H9 (cell line): ENCODE measurements at places on chromosomes 6 and 20.

GRCh38 chr6:125944434-125944816 is 12.1 kb upstream of the HINT3 start:
- no peaks in the 10 kb centered on the region for H3K4me1 ChIP-seq
- no peak for DNase-seq
- no peak overlapping the region for H3K4me3 ChIP-seq
- H3K27me3 ChIP-seq, result no peaks in the 10 kb centered on the region
- no peaks in the 10 kb centered on the region for H3K36me3 ChIP-seq
- no peak overlapping the region for H3K27ac ChIP-seq

- DNase-seq, result no peak
- no peaks in the 10 kb centered on the region for H3K27me3 ChIP-seq
- no peak overlapping the region for H3K27ac ChIP-seq
- peaks cover 3% of the 10 kb centered on the region; the same call in 1 of the 2 replicates for H3K4me1 ChIP-seq
- no peaks in the 10 kb centered on the region for H3K36me3 ChIP-seq
Measured at GRCh38 chr6:166745801-166746668, 119.0 kb upstream of the RPS6KA2 start.

- DNase-seq, result no peak
- no peak overlapping the region for H3K27ac ChIP-seq
- H3K27me3 ChIP-seq, result no peaks in the 10 kb centered on the region
- H3K4me1 ChIP-seq, result peaks cover 2% of the 10 kb centered on the region; the same call in 1 of the 2 replicates
- H3K4me3 ChIP-seq, result no peak overlapping the region
- H3K36me3 ChIP-seq, result no peaks in the 10 kb centered on the region
Measured at GRCh38 chr6:157280157-157280556, 43.2 kb downstream of the TMEM242 start.

- no peak overlapping the region for H3K4me3 ChIP-seq
- no peaks in the 10 kb centered on the region for H3K36me3 ChIP-seq
- no peaks in the 10 kb centered on the region for H3K27me3 ChIP-seq
- DNase-seq, result no peak
- peaks cover under 1% of the 10 kb centered on the region; the same call in 1 of the 2 replicates for H3K4me1 ChIP-seq
- no peak overlapping the region for H3K27ac ChIP-seq
Measured at GRCh38 chr20:10268636-10269035, 50.0 kb downstream of the SNAP25 start.

DNA sequence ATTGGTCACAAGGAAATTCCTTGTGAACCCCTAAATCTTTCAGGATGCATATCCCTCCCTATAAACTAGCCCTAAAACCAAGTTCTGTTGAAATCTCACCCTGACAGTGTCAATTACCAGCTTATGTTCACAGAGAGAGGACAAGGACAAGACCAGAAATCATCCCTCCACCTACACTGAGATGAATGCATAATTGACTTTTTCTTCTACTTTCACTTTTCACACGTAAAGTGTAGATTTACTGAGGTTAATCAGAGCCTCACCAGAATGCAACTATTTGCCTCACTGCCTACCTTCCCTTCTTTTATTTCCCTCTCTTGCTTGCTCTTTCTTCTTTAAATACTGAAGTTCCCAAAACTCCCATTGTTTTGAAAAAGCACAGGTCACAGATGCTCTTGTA is 15.3 kb upstream of the NKAIN2 start:
- no peaks in the 10 kb centered on the region for H3K27me3 ChIP-seq
- no peak overlapping the region for H3K27ac ChIP-seq
- no peaks in the 10 kb centered on the region for H3K36me3 ChIP-seq
- DNase-seq, result no peak

DNA sequence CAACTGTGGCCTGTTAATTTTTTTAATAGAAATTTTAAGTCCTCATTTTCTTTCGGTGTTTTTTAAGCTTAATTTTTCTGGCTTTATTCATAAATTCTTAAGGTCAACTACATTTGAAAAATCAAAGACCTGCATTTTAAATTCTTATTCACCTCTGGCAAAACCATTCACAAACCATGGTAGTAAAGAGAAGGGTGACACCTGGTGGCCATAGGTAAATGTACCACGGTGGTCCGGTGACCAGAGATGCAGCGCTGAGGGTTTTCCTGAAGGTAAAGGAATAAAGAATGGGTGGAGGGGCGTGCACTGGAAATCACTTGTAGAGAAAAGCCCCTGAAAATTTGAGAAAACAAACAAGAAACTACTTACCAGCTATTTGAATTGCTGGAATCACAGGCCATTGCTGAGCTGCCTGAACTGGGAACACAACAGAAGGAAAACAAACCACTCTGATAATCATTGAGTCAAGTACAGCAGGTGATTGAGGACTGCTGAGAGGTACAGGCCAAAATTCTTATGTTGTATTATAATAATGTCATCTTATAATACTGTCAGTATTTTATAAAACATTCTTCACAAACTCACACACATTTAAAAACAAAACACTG is 10.1 kb downstream of the HFE start:
- H3K27ac ChIP-seq, result no peak overlapping the region
- DNase-seq, result peak; percentile 72
- H3K36me3 ChIP-seq, result no peaks in the 10 kb centered on the region
- H3K4me3 ChIP-seq, result no peak overlapping the region
- no peaks in the 10 kb centered on the region for H3K27me3 ChIP-seq

GRCh38 chr6:137095651-137096238 is 51.0 kb upstream of the IL20RA start:
- H3K36me3 ChIP-seq, result no peaks in the 10 kb centered on the region; the same call in 1 of the 2 replicates
- H3K4me3 ChIP-seq, result no peak overlapping the region
- no peak for DNase-seq
- no peaks in the 10 kb centered on the region for H3K4me1 ChIP-seq
- H3K27ac ChIP-seq, result no peak overlapping the region

DNA sequence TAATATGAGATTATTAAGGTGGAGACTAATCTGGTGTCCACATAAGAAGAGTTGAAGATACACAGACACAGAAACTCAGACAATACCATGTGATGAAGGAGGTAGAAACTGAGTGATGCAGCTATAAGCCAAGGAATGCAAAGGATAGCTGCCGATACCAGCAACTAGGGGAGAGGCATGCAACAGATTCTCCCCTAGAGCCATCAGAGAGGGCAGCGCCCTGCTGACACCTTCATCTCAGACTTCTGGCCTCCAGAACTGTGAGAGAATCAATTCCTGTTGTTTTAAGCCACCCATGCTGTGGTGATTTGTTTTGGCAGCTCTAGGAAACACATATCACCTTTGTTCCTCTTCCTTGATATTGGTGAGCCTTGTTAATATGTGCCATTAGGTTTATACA is 41.5 kb downstream of the STXBP5 start:
- peaks cover 4% of the 10 kb centered on the region; the same call in 2 of the 3 replicates for H3K36me3 ChIP-seq
- H3K27me3 ChIP-seq, result no peaks in the 10 kb centered on the region
- H3K4me1 ChIP-seq, result no peaks in the 10 kb centered on the region; the same call in 1 of the 2 replicates
- H3K4me3 ChIP-seq, result no peak overlapping the region
- H3K27ac ChIP-seq, result no peak overlapping the region
- DNase-seq, result no peak

GRCh38 chr20:61985096-61985495 is 80.6 kb downstream of the TAF4 start:
- no peak for DNase-seq
- no peak overlapping the region for H3K4me3 ChIP-seq
- H3K4me1 ChIP-seq, result no peaks in the 10 kb centered on the region
- H3K27me3 ChIP-seq, result no peaks in the 10 kb centered on the region

- H3K27me3 ChIP-seq, result no peaks in the 10 kb centered on the region
- no peaks in the 10 kb centered on the region for H3K4me1 ChIP-seq
- no peak overlapping the region for H3K27ac ChIP-seq
- DNase-seq, result no peak
- H3K36me3 ChIP-seq, result no peaks in the 10 kb centered on the region
Measured at GRCh38 chr20:4844325-4844724, 122.6 kb downstream of the PRND start.
